ENCODE measurements at places on chromosomes 16 and 17.

DNA sequence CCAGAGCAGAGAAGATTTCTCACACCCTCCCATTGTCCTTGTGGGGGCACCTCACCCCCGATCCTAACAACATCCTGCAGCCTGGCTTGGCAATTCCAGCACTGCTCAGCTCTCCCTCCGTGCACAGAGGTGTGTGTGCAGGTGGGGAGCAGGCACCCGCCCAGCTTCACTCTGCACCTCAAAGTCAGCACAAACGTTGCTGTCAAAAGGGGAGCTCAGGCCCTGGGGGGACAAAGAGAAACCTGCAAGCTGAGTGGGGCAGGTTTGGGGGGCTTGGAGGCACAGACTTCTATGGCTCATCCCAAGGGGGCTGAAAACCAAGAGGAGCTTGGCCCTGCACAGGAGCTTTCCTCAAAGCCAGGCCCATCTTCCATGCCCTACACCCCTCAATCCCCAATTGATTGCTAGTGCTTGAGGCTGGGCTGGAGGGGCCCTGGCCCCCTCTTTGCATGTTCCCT lies 231.9 kb upstream of the TNRC6C start:
- DNase-seq, result no peak

DNA sequence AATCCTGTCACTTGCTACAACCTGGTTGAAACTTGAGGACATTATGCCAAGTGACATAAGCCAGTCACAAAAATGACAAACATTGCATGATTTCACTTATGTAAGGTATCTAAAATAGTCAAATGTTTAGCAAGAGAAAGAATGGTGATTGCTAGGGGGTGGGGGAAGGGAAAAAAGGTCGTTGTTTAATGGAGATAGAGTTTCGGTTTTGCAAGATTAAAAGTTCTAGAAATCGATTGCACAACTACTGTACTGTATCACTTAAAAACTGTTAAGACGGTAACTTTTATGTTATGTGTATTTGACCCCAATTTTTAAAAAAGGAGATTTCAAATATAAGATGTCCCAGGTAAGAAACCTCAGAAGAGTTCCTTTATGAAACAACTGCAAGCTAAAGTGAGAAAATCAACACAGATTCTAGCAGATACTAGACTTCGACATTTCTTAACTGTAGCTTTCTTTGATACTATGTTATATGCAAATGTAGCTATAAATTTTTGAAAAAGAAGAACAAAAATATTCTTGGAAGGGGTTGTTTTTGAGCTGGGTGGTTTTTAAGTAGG lies 5.9 kb downstream of the MEOX1 start:
- no peak for DNase-seq

DNA sequence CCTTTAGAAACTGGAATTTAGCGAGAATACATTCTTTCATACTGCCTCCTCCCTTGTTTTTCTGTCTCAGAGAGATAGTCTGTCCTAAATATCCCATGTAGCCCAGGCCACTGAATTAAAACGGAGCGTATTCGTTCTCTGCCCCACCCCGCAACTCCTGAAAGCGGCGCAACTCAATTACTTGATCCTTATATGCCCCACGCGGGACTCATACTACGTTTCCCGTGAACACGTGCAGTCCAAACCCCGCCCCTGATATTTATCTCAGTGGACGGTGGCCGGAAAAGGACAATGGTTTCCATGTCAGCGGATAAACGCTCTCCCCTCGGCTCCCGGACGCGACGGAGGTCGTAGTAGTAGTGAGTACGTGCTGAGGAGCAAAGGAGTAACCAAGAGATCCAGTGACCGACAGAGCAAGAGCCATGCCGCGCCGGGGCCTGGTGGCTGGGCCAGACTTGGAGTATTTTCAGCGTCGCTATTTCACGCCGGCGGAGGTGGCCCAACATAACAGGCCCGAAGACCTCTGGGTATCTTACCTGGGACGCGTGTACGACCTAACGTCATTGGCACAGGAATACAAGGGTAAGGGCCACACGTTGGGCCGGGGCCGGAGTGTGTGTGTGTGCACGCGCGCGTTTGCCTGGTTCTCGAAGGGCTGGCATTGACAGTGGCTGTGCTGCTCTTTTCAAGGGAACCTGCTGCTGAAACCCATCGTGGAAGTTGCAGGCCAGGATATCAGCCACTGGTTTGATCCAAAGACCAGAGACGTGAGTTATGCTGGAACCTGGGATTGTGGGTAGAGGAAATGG lies at the start of gene CYB5D1:
Gene CYB5D1 (plus strand): TSS at position 291 of the 809 bp plus-strand sequence. CDS start 132 bp downstream, at position 423.
- no peak for DNase-seq

GRCh38 chr16:3471518-3472176 lies 23.6 kb downstream of the C16orf90 start:
- DNase-seq, result no peak

- DNase-seq, result no peak
Observed at GRCh38 chr16:28136751-28137434, 73.4 kb upstream of the GSG1L start.

- no peak for DNase-seq
Observed at GRCh38 chr16:71848622-71849021, 2.8 kb downstream of the ATXN1L start.

DNA sequence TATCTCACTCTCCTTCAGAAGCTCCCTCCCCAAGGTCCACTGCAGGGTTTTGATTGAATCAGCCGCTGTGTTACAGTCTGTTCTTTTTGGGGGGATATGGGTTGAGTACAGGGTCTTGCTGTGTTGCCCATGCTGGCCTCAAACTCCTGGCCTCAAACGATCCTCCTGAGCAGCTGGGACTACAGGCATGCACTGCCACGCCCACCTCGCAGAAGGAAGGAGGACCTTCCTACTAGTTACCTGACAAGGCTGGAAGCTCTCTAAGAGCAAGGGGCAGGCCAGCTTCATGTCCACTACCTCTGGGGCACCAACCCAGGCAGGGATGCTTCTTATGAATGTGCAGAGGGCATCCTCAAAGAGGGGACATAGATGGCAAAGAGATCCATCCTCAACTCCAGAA lies 1.9 kb upstream of the MMP28 start:
- DNase-seq, result no peak

DNA sequence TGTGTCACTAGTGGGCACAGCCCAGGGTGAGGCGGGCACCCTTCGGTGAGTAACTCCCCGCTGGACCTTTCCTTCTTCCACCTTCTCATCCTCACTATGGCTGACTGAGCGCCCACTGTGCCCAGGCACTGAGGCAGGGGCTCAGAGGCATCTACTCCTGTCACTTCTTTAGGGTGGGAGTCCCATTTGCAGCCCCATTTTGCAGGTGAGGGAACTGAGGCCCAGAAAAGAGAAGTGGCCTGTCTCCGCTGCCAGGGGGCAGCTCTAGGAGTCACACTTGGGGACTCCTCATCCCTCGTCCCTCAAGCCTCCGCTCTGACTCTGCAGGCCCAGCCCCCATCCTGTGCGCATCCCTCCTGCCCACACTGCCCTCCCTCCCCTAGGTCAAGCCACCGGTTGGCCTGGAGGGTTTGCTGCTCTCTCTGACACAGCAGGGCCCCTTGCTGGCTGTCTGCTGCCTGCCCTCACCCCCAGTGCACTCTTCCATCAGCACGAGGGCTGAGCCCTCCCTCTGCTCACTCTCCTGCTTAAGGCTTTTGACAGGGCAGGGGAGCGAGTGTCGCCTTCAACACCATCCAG lies 62.4 kb downstream of the CNGB1 start:
- no peak for DNase-seq

- no peak for DNase-seq
Observed at GRCh38 chr16:9840761-9841665, 341.2 kb downstream of the GRIN2A start.
